ENCODE measurements at places on chromosomes 11 and 22. TPM values are rescaled to one million over a fixed set of nuclear protein-coding genes. Genes with fewer than 3 reads are reported as not detected.
A peak's percentile ranks its signal among the peaks of the same experiment; 100 is the strongest.

DNA sequence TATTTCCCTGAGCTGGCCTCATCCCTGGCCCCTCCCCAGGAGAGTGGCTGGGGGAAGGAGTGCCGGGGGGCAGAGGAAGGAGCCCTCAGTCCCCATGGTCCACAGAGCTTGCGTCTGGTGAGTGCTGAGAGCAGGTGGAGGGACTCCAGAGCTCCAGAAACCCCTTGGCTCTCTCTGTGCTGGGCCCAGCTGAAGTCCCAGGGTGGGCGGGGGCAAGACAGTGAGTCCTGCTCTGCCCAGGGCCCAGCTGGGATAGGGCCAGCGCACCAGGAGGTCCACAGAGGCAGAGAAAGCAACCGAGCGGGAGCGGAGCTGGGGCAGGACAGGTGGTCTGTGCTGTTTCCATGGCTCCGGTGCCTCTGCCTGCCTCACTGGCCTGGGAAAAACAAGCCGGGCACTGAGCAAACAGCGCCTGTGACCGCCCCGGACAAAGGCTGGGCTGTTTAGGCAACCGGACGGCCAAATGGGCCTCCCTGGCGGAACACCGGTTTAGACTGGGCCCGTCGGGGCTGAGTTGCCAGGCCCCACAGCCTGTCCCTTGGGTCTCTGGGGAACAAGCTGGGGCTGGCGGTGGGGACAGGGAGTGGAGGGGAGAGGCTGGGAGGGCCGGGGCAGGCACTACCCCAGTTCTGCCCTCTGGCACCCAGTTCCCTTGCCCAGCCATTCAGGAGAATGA is 34.1 kb upstream of the WNT7B start:
- no peak overlapping the region for H3K4me3 ChIP-seq
- H3K27ac ChIP-seq = no peak overlapping the region
- H3K27me3 ChIP-seq = no peaks in the 10 kb centered on the region
- H3K4me1 ChIP-seq = peaks cover 5% of the 10 kb centered on the region

DNA sequence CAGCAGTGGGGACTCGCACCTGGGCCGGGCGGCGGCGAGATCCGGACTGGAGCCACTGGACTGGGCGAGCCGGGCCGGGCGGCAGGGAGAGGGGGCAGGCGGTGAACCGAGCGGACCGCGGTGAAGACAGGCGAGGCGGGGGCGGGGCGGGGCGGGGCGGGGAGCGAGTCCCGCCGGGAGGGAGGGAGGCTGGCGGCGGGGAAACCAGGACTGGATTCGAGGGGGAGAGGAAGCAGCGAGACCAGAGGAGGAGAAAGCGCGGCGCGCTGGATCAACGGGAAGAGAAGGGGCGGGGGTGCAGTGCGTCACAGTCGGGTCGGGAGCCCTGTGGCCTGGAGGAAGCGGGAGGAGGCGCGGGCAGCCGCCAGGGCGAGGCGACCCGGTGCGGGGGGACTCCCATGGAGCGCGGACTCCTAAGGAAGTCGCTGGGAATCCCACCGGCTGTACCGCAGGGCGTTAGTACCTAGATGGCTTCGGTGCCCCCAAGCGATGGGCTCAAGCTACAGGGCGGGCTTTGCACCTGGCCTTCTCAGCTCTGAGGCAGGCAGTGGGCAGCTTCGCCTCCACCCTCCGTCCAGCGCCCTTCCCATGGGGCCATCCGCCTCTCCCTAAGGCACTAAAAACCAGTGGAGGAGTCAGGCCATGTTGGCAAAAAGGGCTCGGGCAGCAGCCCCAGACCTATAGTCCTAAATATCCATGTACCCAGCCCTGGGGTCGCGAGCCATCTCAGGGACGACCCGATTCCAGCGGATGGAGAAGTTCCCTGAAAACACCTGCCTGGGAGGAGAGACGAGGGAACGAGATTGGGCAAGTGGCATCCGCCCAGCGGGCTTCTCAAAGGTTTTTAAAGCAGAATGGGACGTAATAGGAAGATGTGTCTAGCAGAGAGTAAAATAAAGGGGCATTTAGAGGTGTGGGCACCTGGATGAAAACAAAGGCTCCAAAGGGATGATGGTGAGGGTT is at the start of gene TMEM121B:
Gene TMEM121B, minus strand, starts transcription at position 128 of the 963 bp plus-strand sequence. CDS start 233 bp downstream, outside the sequence.
- H3K4me3 ChIP-seq = no peak within 1 kb of the TSS
- no peak for DNase-seq
- no peaks in the 10 kb centered on the region for H3K36me3 ChIP-seq
- peaks cover 43% of the 10 kb centered on the region for H3K4me1 ChIP-seq
- peaks cover 13% of the 10 kb centered on the region for H3K27me3 ChIP-seq

DNA sequence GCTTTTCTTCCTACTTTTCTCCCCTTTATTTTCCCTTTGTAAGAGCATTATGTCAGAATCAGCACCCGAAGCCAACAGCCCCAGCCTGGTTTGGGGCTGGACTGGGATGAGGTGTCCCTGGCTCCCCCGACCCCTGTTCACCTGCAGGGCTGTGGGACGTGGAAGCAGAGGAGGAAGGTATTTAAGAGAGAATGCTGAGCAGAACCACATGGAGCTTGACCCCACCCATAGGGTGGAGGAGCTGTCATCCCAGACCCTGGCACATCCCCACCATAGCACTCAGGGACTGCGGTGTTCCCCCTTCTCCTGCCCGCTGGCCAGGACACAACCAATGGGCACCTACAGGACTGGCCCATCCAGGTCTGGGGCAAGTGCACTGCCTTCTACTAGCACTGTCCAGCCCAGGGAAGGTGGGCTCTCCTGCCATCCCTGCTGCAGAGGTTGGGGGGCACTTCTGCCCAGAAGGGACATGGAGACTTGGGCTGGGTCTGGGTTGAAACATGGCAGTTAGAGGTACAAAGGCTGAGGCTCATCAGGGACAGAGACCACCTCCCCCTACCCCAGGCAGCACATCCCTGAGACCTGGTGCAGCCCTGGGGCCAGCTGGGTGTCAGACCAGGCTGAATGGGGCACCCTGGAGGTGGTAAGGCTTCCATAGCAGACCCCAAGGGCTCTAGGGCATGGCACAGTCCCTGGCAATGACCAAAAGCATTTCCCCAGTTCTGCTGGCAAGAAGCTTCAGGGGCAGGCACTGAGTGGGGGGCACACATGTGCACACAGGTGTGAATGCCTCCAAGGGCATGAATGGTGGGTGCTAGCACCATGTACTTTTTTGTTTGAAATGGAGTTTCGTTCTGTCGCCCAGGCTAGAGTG is 19.7 kb downstream of the TANGO2 start:
- no peak overlapping the region for H3K27ac ChIP-seq
- H3K4me3 ChIP-seq = no peak overlapping the region
- DNase-seq = no peak
- H3K4me1 ChIP-seq = no peaks in the 10 kb centered on the region
- H3K36me3 ChIP-seq = peaks cover 24% of the 10 kb centered on the region
- no peaks in the 10 kb centered on the region for H3K27me3 ChIP-seq

Gene DDX25
- total RNA-seq = 0.46 TPM

DNA sequence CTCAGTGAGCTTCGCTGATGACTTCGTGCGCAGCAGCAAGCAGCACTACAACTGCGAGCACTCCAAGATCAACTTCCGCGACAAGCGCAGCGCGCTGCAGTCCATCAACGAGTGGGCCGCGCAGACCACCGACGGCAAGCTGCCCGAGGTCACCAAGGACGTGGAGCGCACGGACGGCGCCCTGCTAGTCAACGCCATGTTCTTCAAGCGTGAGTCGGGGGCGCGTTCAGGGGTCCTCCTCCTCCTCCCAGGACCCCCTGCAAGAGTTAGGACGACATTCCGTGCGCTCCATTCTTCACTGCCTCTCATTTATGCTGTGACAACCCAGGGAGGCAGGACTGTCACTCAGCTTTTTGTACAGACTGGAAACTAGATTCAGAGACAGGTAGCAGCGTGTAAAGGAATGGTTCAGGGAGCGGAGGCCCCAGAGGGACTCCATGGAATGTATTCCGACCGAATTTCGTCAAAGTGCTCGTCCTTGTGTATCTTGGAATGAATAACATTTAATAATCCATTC is 4.8 kb downstream of the SERPINH1 start:
- peaks cover 18% of the 10 kb centered on the region for H3K4me1 ChIP-seq
- no peak overlapping the region for H3K4me3 ChIP-seq
- H3K36me3 ChIP-seq = peaks cover 6% of the 10 kb centered on the region

Gene SLC22A8
- total RNA-seq = not detected

GRCh38 chr11:36622431-36623136 is 24.5 kb upstream of the RAG2 start:
- peaks cover 4% of the 10 kb centered on the region for H3K27me3 ChIP-seq
- H3K4me3 ChIP-seq = no peak overlapping the region
- H3K36me3 ChIP-seq = no peaks in the 10 kb centered on the region
- H3K27ac ChIP-seq = no peak overlapping the region
- H3K4me1 ChIP-seq = no peaks in the 10 kb centered on the region
- no peak for DNase-seq

GRCh38 chr22:26489447-26490036 is 5.9 kb downstream of the SRRD start:
- no peak for DNase-seq
- H3K4me3 ChIP-seq = no peak overlapping the region
- H3K4me1 ChIP-seq = peaks cover 6% of the 10 kb centered on the region
- H3K27ac ChIP-seq = no peak overlapping the region

DNA sequence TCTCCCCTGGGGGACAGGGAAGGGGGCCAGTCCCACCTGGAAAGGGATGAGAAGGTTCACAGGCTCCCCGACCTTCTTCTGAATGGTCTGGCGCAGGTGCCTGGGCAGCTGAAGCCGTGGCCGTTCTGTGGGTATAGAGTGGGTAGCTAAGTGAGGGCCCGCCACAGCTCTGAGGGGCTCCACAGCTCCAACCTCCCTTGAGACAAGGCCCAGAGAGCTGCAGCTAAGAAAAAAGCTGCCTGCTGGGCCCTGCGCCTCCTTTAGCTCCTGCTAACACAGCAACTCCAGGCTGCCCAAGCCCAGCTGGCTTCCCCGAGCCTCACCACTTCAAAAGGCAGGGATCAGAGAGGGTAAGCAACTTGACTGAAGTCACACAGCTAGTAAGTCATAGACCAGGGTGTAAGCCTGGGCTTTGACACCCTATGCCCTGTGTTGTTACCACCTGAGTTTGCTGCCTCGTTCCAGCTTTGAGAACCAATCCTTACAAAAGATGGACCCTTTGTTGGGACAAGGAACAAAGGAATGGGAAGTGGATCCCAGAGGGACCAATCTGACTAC is 18.5 kb downstream of the MYBPC3 start:
- H3K4me1 ChIP-seq = no peaks in the 10 kb centered on the region
- peaks cover under 1% of the 10 kb centered on the region for H3K36me3 ChIP-seq
- no peaks in the 10 kb centered on the region for H3K27me3 ChIP-seq
- H3K27ac ChIP-seq = no peak overlapping the region
- no peak for DNase-seq
- no peak overlapping the region for H3K4me3 ChIP-seq

Gene APOBEC3B
- total RNA-seq = 6.7 TPM

GRCh38 chr11:72642043-72642883 is 32.0 kb downstream of the PDE2A start:
- peaks cover 5% of the 10 kb centered on the region for H3K4me1 ChIP-seq
- peaks cover 25% of the 10 kb centered on the region for H3K27me3 ChIP-seq
- no peak overlapping the region for H3K27ac ChIP-seq
- peak overlapping the region; percentile 55 for H3K4me3 ChIP-seq
- DNase-seq = no peak
- H3K36me3 ChIP-seq = no peaks in the 10 kb centered on the region

- no peak overlapping the region for H3K4me3 ChIP-seq
- no peaks in the 10 kb centered on the region for H3K4me1 ChIP-seq
- no peak overlapping the region for H3K27ac ChIP-seq
- no peaks in the 10 kb centered on the region for H3K27me3 ChIP-seq
- no peak for DNase-seq
Measured at GRCh38 chr11:16979703-16980622, 34.3 kb downstream of the PLEKHA7 start.

GRCh38 chr11:117073539-117073938 is 24.7 kb downstream of the SIK3 start:
- no peaks in the 10 kb centered on the region for H3K27me3 ChIP-seq
- no peak overlapping the region for H3K27ac ChIP-seq
- H3K36me3 ChIP-seq = no peaks in the 10 kb centered on the region
- peaks cover 37% of the 10 kb centered on the region for H3K4me1 ChIP-seq
- DNase-seq = no peak
- H3K4me3 ChIP-seq = no peak overlapping the region

Gene RAG1
- total RNA-seq = 0.27 TPM

GRCh38 chr22:24819911-24820461 is 14.0 kb downstream of the SGSM1 start:
- DNase-seq = no peak
- no peak overlapping the region for H3K27ac ChIP-seq
- H3K4me3 ChIP-seq = no peak overlapping the region
- no peaks in the 10 kb centered on the region for H3K4me1 ChIP-seq
- no peaks in the 10 kb centered on the region for H3K27me3 ChIP-seq

GRCh38 chr22:28768701-28769393 is 3.6 kb upstream of the CCDC117 start:
- peaks cover 9% of the 10 kb centered on the region for H3K4me1 ChIP-seq
- no peaks in the 10 kb centered on the region for H3K27me3 ChIP-seq
- DNase-seq = no peak
- H3K4me3 ChIP-seq = no peak overlapping the region
- no peaks in the 10 kb centered on the region for H3K36me3 ChIP-seq
- no peak overlapping the region for H3K27ac ChIP-seq

Gene SLC37A2
- total RNA-seq = 2.0 TPM

GRCh38 chr11:124868331-124869274 is 3.4 kb downstream of the ROBO3 start:
- H3K27ac ChIP-seq = no peak overlapping the region
- no peak for DNase-seq
- no peaks in the 10 kb centered on the region for H3K36me3 ChIP-seq
- peaks cover 62% of the 10 kb centered on the region for H3K27me3 ChIP-seq
- peaks cover 32% of the 10 kb centered on the region for H3K4me1 ChIP-seq
- peak overlapping the region; percentile 37 for H3K4me3 ChIP-seq

- no peak for DNase-seq
- peaks cover 14% of the 10 kb centered on the region for H3K27me3 ChIP-seq
- H3K4me1 ChIP-seq = no peaks in the 10 kb centered on the region
- H3K4me3 ChIP-seq = no peak overlapping the region
Measured at GRCh38 chr11:125263268-125263790, 98.8 kb downstream of the PKNOX2 start.

- H3K27ac ChIP-seq = no peak overlapping the region
- H3K4me3 ChIP-seq = no peak overlapping the region
- H3K4me1 ChIP-seq = no peaks in the 10 kb centered on the region
- no peaks in the 10 kb centered on the region for H3K36me3 ChIP-seq
Measured at GRCh38 chr11:26830218-26830617, 108.4 kb upstream of the SLC5A12 start.

DNA sequence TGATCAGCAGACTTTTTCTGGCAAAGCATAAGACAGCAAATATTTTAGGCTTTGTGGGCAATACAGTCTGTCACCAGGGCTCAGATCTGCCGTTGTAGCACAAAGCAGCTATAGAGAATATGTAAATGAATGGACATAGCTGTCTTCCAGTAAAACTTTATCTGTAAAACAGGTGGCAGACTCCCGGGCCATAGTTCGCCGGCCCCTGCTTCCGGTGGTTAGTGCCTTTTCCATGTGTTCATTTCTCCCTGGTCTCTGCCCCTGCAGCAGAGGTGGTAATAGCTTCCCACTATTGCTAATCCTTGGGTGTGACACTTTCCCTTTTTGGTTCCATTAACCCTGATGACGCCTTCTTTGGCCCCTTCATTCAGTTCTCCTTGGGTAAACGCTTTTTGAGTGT is 93.7 kb upstream of the LDLRAD3 start:
- H3K27ac ChIP-seq = no peak overlapping the region
- H3K27me3 ChIP-seq = peaks cover 7% of the 10 kb centered on the region
- H3K4me1 ChIP-seq = no peaks in the 10 kb centered on the region
- no peak for DNase-seq

Gene MPEG1
- total RNA-seq = 1.5 TPM

GRCh38 chr11:102229510-102230123 is 87.7 kb upstream of the BIRC3 start:
- DNase-seq = no peak
- H3K27me3 ChIP-seq = no peaks in the 10 kb centered on the region
- no peak overlapping the region for H3K27ac ChIP-seq
- no peaks in the 10 kb centered on the region for H3K4me1 ChIP-seq
- H3K36me3 ChIP-seq = no peaks in the 10 kb centered on the region

All from CD8-positive, alpha-beta memory T cell (primary cell).